A549 treated with CORT108297 at 1 μM for 4 hours (cell line): ENCODE measurements at places on chromosomes 5 and 9. TPM values are rescaled to one million over a fixed set of nuclear protein-coding genes. Genes with fewer than 3 reads are reported as not detected.

Gene TRIM7
- 30.9 to 45.8 TPM (median 43.5 TPM) in 5 replicates for total RNA-seq

Gene MEGF9
- 19.9 to 27.6 TPM (median 24.7 TPM) in 5 replicates for total RNA-seq

Gene AGXT2
- not detected in 5 replicates for total RNA-seq

Gene PFN3
- not detected in 5 replicates for total RNA-seq

Gene CEL
- total RNA-seq = 0.50 to 0.75 TPM (median 0.65 TPM) in 5 replicates

Gene PCDH12
- total RNA-seq = 0.01 to 0.09 TPM (median 0.02 TPM) in 3 of 5 replicates, not detected in the others
